ENCODE measurements at places on chromosomes 6 and 20. TPM values are rescaled to one million over a fixed set of nuclear protein-coding genes. Genes with fewer than 3 reads are reported as not detected.

STXBP5 gene
- total RNA-seq = 12.7 TPM

HLA-DPA1 gene
- 0.10 TPM for total RNA-seq

PRDM13 gene
- total RNA-seq = 1.1 TPM

PCK1 gene
- total RNA-seq = 0.03 TPM

LAMP5 gene
- 0.05 TPM for total RNA-seq

TSPO2 gene
- total RNA-seq = not detected

RIPK1 gene
- 12.9 TPM for total RNA-seq

ID4 gene
- 2.4 TPM for total RNA-seq

CD109 gene
- total RNA-seq = 29.5 TPM

CYP39A1 gene
- total RNA-seq = 0.09 TPM

USP49 gene
- 1.6 TPM for total RNA-seq

FUT9 gene
- not detected for total RNA-seq

FKBP1C gene
- total RNA-seq = 2.0 TPM

PTK7 gene
- total RNA-seq = 5.5 TPM

DEF6 gene
- 0.08 TPM for total RNA-seq

SLC22A16 gene
- not detected for total RNA-seq

NCOA7 gene
- total RNA-seq = 36.1 TPM

C20orf202 gene
- total RNA-seq = not detected

RSPH9 gene
- 0.17 TPM for total RNA-seq

DNAH8 gene
- not detected for total RNA-seq

COL9A3 gene
- total RNA-seq = 0.36 TPM

SAMD3 gene
- total RNA-seq = not detected

MEP1A gene
- total RNA-seq = not detected

DEK gene
- 83.6 TPM for total RNA-seq

AVP gene
- total RNA-seq = not detected

SLC17A3 gene
- total RNA-seq = 1.00 TPM

PRND gene
- total RNA-seq = not detected

EPPIN gene
- total RNA-seq = not detected

All from A549 treated with DMSO at 1 μM for 4 hours (cell line).